Renal cortical epithelial cell (primary cell): ENCODE measurements at places on chromosomes 1 and 21. TPM values are rescaled to one million over a fixed set of nuclear protein-coding genes. Genes with fewer than 3 reads are reported as not detected.

CR2 gene
- not detected in 2 replicates for total RNA-seq

OR2M3 gene
- not detected in 2 replicates for total RNA-seq

TNNI3K gene
- 0.35 TPM in 1 of 2 replicates, not detected in the other for total RNA-seq

CD2 gene
- not detected in 2 replicates for total RNA-seq

TMCC2 gene
- 4.4 and 4.7 TPM in 2 replicates for total RNA-seq

TMEM51 gene
- total RNA-seq = 37.4 and 55.9 TPM in 2 replicates

GRCh38 chr21:41868062-41868710, 11.0 kb downstream of the PRDM15 start:
- no peak for DNase-seq

GRCh38 chr1:153438599-153438998, 21.9 kb downstream of the S100A7 start:
- DNase-seq = no peak

DNA sequence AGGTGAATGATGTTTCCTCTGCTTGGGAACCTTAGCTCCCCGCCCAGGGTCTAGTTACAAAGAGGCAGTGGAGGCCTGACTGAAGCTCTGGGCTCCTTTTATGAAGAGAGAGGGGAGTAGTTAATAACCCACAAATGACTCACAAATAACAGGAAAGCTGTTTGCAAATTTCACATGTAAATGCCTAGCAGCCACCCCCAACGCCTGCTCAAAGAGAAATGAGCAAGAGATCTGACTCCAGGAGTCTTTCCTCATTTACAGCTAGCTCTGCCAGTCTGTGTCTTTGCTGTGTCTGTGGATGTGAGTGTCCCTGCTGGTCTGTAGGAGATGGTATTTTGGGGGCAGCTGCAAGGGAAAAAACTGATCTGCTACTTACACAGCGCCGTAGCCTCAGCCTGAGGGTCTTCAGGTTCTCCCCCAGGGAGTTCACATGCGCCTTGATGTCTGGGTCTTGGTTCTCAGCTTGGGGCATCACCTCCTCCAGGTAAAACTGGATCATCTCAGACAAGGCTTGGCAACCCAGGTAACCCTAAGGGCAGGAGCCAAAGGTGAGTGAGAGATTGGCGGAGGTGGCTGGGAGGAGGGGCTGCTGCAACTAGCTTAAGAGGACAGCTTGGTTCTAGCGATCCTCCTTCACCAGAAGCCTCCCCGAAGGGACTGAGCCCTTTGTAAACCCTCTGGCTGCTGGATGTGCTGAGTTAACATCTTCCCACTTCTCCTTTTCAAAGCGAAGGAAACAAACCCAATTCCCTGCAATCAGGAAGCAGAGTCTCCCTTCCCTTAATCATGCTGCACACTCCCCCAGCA, at the start of gene IL19:
IL19 (plus strand) TSS at position 243 of the 807 bp plus-strand sequence. CDS start 65,890 bp downstream, outside the sequence.
- peak; percentile 96 for DNase-seq

GRCh38 chr1:163820226-163820625, 498.5 kb downstream of the NUF2 start:
- no peak for DNase-seq

DNA sequence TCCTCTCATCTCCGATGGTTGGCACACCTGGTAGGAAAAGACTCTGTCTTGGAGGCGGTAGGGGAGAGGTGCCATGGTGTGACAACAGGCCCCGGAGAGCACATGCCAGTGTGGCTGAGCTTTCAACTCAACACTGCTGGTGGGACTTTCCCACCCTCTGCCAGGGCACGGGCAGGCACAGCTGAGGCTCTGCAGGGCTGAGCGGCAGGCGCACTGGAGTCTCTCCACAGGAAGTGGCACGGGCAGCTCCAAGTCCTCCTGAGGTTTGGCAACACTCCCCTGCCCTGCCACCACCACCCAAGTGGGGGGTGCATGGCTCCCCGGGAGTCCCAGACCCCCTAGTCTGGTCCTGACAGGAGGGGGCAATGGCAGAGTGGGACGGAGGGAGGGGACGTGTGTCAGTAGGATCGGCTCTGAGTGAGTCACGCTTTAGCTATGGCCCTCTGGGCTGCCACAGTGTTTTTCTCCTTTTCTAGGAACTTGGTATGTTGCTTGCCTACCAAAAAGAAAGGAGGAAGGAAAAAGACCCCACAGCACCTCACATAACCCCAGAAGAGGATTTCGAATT, 27.3 kb upstream of the EVA1B start:
- peak; percentile 91 for DNase-seq

DNA sequence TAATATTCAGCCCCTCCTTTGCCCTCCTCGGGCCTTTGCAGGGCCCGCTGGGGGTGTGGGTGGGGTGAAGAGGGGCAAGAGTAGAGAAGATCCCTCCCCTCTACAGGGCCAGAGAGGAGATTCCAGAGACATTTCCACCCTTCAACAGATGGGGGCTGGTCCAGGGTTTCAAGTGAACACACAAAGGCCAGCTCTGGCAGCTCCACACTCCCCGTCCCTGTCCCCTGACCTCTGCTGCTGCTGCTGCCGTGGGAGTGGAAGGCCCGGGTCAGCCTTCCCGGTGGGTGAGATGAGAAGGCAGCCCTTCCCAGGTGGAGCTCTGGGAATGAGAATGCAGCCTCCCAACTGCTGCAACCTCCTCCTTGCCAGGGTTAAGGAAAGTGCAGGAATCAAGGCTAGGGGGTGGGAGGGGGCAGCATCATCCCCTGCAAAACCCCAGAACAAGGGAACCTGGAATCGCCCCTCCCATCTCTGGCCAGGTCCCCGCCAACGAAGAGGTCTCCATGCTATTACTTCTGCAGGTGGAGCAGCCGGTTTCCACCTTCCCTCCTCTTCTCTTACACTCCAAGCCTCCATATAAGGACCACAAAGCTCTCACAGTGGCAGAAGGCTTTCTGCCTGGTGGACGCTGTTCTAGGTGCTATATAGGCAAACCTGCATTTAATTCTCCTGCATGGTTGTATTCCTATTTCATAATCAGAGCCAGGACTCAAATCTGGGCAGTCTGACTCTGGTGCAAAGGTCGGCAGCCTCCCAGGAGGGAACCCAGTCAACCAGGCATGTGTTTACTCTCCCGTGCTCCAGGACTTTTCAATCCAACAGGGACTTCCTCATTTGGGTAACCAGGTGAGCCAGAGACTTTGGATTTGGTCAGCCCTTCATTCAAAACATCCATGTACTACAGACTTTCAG, 22.9 kb upstream of the ARHGEF10L start:
- peak; percentile 71 for DNase-seq
